Aorta (tissue), 5 donors: ENCODE measurements at places on chromosomes 1 and 21. TPM values are rescaled to one million over a fixed set of nuclear protein-coding genes. Genes with fewer than 3 reads are reported as not detected.

DNA sequence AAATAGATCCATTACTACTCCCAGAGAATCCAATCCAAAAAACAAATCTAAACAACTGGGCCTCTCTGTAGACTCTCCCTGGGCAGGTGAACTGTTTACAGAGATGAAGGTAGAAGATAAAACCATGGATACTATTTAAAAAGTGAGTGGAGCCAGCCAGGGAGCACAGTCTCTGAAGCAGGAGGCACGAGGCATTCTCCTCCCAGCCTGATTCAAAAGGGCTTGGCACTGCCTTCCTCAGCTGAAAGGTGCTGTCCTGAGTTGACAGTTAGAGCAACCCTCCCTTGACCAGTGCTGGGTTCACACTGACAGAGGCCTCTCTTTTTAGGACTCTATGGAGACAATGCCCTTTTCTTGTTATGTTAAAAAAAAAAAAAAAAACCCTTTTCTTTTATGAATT, 36.8 kb downstream of the HENMT1 start:
- H3K36me3 ChIP-seq = peaks cover 2% of the 10 kb centered on the region
- no peaks in the 10 kb centered on the region for H3K4me1 ChIP-seq
- DNase-seq = no peak

DNA sequence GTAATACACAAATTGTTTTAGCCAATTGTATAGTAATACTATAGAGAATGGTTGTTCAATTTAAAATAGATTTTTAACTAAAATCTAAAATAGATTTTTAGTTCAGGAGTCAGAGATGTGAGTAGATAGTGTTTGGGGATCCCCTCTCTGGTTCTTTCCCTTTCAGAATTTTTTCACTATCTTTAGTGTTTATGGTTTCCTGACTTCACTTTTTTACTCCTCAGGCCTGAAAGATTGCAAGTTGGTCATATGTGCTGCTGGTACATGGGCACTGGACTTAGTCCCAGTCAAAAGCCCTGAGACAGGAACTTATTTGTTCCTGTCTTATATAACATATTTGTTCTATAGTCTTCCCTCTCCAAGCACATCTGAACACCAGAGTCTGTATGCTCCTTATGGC, 96.8 kb upstream of the ATP1B1 start:
- no peak overlapping the region for H3K27ac ChIP-seq
- H3K27me3 ChIP-seq = no peaks in the 10 kb centered on the region
- DNase-seq = no peak
- no peaks in the 10 kb centered on the region for H3K36me3 ChIP-seq
- H3K4me3 ChIP-seq = no peak overlapping the region

DNA sequence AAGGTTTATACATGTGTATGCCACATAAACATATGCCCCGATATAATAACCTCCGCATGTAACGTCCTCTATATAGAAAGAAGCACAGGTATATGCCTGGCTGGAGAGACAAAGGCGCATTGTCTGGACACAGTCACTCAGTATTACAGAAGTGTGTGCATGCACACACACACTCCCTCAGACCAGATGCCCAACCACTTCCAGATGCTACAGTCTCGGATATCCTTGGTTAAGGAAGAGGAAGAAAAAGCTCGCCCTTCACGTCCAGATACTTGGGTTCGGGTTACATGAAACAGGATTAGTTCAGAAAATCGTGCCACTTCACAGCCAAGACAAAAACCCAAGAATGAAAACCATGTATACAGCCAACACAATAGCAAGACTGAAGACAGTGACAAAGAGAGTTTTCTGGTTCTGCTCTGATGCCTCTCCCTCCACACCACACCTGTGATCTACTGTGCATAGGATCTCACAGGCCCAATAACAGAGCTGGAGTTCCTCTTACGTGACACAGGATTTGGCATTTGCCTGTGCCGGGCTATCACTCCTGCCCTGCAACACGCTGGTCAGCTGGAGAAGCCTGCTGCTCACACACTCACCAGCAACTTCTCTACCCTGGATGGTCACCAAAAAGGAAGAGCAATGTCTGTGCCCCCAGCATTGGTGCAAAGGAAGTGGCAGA, 75.0 kb downstream of the SSBP3 start:
- H3K36me3 ChIP-seq = no peaks in the 10 kb centered on the region
- no peak overlapping the region for H3K27ac ChIP-seq
- no peak overlapping the region for H3K4me3 ChIP-seq
- H3K27me3 ChIP-seq = no peaks in the 10 kb centered on the region

- H3K36me3 ChIP-seq = peaks cover 1% of the 10 kb centered on the region
- no peak overlapping the region for H3K4me3 ChIP-seq
- H3K4me1 ChIP-seq = no peaks in the 10 kb centered on the region
- H3K27ac ChIP-seq = no peak overlapping the region
- H3K27me3 ChIP-seq = no peaks in the 10 kb centered on the region
Measured at GRCh38 chr21:41197582-41197981, 29.6 kb downstream of the BACE2 start.

GRCh38 chr1:160519642-160520435, 3.2 kb downstream of the SLAMF6 start:
- no peaks in the 10 kb centered on the region for H3K4me1 ChIP-seq
- H3K36me3 ChIP-seq = no peaks in the 10 kb centered on the region
- no peak overlapping the region for H3K27ac ChIP-seq
- no peak overlapping the region for H3K4me3 ChIP-seq
- no peak for DNase-seq

- no peak for DNase-seq
- no peaks in the 10 kb centered on the region for H3K27me3 ChIP-seq
- no peaks in the 10 kb centered on the region for H3K4me1 ChIP-seq
- no peak overlapping the region for H3K27ac ChIP-seq
Measured at GRCh38 chr1:41277371-41277975, 35.4 kb upstream of the SCMH1 start.

- H3K27me3 ChIP-seq = no peaks in the 10 kb centered on the region
- no peak overlapping the region for H3K4me3 ChIP-seq
- no peak overlapping the region for H3K27ac ChIP-seq
- no peaks in the 10 kb centered on the region for H3K4me1 ChIP-seq
- DNase-seq = no peak
Measured at GRCh38 chr21:18970941-18971340, 567.4 kb upstream of the TMPRSS15 start.

Gene OR10Z1
- not detected for total RNA-seq

Gene LCE1C
- total RNA-seq = not detected
